ENCODE measurements at places on chromosomes 13 and 19.

DNA sequence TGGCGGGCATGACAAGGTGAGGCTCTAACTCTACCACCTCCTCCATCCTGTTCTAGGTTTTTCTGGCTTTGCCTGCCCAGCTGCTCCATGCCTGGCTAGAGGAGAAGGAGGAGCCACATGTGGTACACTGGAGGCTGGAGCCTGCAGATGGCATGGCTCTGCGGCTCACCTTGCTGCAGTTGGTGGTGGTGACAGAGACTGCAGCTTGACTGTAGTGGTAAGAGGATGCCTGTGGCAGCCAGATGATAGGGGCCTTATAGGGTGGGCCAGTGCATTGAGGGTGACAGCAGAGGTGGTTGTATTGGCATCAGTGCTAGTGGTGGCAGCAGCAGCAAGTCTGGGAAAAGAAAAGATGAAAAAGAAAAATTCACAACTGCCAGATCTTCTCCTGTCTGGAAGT is 146.2 kb downstream of the TNFRSF19 start:
- DNase-seq, result no peak

DNA sequence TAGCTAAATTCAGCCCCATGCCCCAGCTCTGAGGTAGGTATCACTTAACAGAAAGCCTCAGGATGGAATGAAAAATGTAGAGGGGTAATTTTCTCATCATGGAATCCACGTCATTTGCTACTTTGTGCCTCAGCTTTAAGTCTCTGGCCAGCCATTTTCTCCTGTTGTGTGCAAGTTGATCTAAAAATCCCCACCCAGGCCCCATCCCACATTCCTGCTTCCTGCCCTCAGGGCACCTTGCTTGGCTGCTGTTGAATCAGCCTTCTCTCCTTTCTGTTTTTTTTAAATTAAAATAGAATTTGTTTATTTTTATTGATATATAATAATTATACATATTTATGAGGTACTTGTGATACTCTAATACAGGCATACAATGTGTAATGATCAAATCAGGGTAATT is 179.9 kb upstream of the TSHZ3 start:
- DNase-seq, result no peak

- peak; percentile 65 for DNase-seq
Observed at GRCh38 chr19:34461375-34462100, 20.0 kb upstream of the WTIP start.

DNA sequence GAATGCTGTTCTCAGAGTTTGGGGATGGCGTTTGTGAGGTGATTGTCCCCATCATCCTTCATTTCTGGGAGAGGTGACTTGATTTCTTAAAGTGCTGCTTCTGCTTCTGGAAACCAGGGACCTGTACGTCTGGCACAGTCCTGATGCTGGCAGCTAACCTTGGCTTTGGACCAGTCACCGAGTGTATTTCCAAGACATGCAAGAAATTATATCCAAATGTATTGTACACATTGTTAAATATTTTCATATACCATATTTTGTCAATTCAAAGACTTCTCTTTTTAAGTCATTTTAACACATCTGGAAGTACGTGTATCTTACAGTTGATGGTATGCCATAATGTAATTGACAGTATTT is 97.4 kb downstream of the ARHGEF7 start:
- DNase-seq, result no peak

DNA sequence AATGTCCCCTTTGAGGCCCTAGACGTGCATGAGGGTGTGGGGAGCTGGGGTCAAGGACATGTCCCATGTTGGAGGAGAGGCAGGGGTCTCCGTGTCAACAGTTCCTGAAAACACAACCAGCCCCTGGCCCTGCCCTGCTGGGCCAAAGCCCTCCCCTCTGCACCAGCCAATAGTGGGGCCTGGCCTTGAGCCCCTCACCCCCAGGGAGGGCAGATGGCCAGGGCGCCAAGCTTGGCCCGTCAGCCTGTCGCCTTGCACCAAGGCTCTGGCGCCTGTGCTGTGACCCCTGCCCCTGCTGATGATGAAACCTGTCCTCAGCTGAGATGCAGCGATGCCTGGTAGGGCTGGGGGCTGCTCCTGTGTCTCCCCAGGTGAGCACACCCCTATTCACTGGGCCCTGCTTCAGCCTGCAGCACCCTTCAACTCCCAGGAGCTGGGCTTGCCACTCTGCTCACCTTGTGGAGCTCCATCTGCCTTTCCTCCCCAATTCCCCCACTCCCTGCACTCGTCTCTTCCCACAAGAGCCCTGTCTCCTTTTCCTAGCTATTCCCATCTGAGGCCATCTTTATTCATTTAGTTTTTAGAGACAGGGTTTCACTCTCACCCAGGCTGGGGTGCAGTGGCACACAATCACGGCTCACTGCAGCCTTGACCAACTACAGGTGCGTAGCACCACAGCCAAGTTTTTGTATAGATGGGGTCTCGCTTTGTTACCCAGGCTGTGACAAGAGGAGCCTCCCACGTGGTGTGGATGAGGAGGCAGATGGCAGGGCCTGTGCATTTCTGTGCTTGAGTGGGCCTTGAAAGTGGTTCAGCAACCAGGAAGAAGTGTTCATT is 2.1 kb upstream of the HAMP start:
- DNase-seq, result no peak

- no peak for DNase-seq
Observed at GRCh38 chr13:49953560-49953959, 17.4 kb upstream of the SPRYD7 start.

DNA sequence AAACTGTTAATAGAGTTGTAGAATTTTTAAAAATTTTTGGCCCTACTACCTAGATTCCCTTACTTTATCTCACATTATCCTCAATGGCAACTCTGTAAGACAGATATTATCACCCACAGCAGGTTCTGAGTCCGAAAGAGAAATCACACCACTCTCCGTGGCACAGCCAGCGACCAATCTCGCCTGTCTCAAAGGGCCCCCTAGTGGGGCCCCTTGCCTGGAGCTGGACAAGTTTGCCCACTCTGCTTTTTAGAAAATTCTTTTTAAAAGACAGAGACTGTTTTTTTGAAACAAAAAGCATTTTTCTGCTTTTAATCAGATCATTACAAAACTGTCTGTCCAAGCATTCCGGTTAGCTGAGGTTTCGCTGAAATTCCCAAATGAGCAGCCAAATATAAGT is 21.7 kb downstream of the PHF11 start:
- DNase-seq, result no peak

GRCh38 chr19:55486971-55487923 is 989 bp upstream of the SSC5D start:
- peak; percentile 97 for DNase-seq

DNA sequence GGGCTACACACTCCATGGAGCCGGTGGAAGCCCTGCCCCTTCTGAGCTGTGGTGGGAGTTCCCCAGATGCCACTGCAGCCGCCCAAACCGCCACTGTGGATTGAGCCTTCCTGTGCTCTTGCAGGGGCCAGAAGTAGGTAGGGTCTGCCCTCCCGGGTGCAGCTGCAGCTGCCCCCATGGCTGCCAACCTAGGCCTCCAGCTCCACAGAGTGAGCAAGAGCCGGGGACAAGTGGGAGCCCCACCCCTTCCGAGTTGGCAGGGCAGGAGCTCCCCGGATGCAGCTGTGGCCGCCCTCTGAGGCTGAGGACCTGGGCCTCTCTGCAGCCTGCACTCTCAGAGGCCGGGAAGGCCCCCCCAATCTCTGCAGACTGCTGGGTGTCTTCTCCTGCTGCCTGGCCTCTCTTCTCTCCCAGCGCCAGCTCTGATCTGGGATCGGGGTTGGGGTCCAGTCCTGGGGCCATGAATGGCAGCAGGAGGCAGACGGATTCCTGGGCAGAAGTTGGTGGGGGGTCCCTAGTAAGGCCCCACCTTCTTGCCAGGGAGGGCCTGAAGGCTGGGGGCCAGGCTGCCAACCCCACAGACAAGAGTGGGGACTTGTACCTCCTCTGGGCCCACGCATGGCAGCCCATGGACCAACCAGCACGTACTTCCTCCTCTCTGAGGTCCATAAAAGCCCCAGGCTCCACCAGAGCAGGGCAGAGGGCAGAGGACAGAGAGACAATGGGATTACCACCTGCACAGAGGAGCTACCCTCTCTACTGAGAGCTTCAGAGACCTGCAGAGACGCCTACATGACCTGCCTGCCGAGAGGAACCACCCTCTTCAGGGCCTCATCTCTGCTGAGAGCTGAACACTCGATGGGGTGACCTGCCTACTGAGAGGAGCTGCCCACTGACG is 28.9 kb downstream of the AP2S1 start:
- DNase-seq, result no peak

GRCh38 chr19:20482721-20483120 is 82.9 kb downstream of the ZNF737 start:
- DNase-seq, result no peak

DNA sequence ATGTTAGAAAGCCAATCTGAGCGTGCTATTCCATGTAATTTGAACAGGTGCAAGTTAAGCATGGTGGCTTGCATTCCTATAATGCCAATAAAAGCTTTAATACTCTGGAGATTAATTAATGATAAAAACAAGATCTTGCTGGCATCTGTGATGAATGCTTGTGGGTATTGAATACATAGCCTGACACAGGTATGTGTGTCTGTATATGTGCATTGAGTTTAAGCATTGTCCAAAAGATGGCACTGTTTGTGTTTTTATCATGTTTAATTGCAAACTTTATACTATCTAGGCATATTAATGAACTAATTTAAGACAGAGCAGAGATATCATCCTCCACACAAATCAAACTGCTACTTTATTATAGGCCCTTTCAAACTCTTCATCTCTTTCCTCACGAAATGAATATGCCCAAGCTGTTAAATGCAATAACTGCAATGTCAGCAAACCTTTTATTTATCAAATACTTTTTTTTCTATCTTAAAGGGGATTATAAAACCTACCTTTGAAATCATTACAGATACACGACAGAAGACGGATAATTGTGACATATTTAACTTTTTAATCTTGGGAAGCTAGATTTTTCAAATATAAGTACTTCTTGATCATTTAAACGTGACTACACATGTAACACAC is 86.5 kb downstream of the TNFSF11 start:
- DNase-seq, result peak; percentile 27

GRCh38 chr19:9847087-9847671 is 12.1 kb downstream of the PIN1 start:
- DNase-seq, result peak; percentile 97

- peak; percentile 68 for DNase-seq
Observed at GRCh38 chr19:1064661-1065605, 2.0 kb upstream of the ARHGAP45 start.

DNA sequence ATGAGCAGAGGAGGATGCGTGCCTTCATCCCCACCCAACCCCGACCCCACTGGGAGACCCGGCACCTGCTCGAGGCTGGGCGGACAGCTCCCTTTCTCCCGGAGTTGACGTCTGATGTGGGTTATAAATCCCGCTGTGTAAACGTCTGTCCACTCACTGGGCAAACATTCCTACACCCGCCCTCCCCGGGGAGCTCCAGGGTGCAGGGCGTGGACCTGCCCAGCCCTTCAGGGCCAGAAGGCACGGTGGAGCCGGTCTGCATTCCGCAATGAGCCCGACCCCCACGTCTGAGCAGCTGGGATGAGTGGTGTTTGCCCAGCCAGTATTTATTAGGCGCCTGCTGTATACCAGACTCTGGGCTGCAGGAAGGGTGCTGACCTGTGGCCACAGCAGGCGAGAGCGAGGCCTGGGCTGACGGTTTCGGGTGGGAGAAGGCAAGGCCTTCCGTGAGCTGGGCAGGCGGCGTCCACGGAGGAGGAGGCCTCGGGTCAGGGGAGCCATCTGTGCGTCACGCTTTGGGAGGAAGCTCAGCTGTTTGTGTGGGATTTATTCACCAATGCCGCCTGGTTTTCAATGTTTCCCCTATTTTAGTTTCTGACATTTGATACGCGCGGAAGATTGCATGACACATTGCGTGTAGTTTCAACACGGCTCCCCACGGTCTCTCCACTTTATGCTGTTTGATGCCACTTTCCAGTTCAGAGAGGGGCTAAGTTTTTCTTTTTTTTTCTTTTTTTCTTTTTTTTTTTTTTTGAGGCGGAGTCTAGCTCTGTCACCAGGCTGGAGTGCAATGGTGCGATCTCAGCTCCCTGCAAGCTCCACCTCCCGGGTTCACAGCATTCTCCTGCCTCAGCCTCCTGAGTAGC is 2.0 kb downstream of the MISP start:
- peak; percentile 90 for DNase-seq

GRCh38 chr13:29689548-29689947 is 94.1 kb upstream of the SLC7A1 start:
- no peak for DNase-seq

DNA sequence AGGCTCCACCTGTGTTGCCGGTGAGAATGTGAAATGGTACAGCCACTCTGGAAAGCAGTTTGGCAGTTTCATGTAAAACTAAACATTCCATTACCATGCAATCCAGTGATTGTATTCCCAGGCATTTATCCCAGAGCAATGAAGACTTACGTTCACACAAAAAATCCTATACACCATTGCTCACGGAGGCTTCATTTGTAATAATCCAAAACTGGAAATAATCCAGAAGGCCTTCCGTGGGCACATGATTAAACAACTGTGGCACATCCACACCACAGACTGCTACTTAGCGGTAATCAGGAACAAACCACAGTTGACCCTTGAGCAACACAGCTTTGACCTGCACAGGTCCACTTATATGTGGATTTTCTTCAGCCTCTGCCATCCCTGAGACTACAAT is 339.7 kb downstream of the MTUS2 start:
- no peak for DNase-seq

- peak; percentile 69 for DNase-seq
Observed at GRCh38 chr19:6021878-6022569, 44.1 kb upstream of the RANBP3 start.

DNA sequence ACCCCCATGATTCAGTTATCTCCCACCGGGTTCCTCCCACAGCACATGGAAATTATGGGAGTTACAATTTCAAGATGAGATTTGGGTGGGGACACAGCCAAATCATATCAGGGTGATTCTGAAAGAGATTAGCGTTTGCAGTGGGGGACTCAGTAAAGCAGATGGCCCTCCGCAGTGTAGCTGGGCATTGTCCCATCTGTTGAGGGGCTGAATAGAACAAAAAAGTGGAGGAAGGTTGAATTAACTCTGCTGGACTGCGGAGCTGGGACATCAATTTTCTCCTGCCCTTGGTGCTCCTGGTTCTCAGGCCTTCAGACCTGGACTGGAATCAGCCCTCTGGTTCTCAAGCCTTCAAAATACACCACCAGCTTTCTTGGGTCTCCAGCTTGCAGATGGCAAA is 55.2 kb upstream of the CACNA1A start:
- no peak for DNase-seq

GRCh38 chr13:45297456-45298205 is 43.4 kb downstream of the TPT1 start:
- DNase-seq, result no peak

- no peak for DNase-seq
Observed at GRCh38 chr19:35565016-35565856, 1.8 kb upstream of the ATP4A start.
